DMS79 treated with DMSO at 0.1 percent for 48 hours (cell line): ENCODE measurements at places on chromosomes 5 and 9.

GRCh38 chr9:90147426-90147825 lies 495.2 kb downstream of the DIRAS2 start:
- no peak for DNase-seq

- DNase-seq: no peak
These were observed 187.7 kb upstream of the MPDZ start for GRCh38 chr9:13467157-13467556.

DNA sequence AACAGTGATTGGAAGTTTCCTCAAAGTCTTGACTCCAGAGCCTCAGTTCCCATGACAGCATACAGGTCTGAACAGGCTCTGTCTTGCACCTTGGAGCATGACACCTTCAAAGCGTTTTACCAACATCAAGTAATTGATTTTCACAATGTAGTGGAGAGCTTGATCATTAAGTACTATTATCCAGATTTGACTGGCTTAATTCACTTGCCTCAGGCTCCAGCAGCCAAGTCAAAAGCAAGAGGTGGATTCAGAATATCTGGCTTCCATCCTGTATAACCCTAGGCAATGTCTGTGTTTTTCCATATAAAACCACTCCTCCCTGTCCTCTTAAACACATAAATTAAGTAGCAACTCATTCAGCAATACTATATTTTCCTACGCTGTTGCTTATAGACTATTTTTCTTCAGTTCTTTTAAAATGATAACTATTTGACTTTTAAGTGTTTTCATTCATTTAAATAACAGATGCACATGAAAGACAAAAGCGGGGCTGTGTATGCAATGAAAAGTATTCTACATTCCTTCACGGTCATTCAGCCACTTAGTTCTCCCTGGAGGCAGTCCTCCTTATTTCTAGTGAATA lies 150.8 kb upstream of the RANBP3L start:
- DNase-seq: peak; percentile 2

DNA sequence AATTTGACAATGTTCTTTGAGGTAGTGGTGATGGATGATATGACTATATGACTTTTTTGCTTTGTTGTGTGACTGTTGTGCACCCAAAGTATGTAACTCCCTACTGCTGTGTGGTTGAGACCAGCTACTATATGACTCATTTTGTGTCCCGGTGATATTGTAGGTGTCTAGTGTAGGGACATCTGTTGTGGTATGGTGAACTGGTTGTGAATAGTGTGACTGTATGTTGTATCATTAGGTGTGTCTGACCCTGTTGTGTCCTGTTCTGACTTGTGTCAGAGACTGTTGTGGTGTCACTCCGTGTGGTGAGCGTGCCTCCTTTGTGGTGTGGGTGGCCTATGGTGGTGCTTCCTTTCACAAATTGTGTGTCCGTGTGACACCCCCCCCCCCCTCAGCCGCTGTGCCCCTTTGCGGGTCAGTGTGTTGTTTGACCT lies 11.2 kb upstream of the CXXC5 start:
- no peak for DNase-seq

- no peak for DNase-seq
These were observed 716.3 kb downstream of the BRINP1 start for GRCh38 chr9:118652912-118653311.

DNA sequence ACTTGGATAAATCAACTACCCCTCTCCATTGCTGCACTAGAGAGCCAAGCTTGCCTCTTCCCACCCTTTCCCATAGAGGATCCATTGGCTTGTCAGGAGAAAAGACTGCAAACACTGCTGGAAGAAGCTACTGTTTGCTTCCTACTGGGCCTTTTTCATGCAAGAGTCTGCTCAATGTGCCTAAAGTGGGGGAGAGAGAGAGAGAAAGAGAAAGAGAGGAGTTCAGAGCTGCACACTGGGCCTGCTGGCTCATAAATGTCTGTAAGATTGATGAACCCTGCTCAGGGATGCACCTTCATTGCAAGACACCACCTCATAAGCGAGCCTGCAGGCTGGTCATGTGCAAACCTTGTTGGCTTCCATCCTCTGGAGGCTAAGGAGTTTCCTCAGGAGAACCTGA lies 269.4 kb downstream of the ZNF608 start:
- DNase-seq: no peak

DNA sequence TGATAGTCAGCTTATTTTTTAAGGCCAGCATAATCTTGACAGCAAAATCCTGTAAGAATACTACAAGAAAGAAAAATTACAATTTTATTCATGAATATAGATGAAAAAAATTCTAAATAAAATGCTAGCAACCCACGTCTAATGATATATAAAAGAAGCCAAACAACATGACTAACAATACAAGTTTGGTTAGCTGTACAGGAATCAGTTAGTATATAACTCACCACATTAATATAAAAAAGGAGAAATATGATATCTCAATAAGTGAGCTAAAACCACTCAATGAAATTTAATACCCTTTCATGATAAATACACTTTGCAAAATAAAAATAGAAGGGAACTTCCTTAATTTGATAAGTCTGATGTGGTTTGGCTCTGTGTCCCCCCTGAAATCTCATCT lies 139.7 kb upstream of the MAN2A1 start:
- no peak for DNase-seq

- no peak for DNase-seq
These were observed 33.6 kb downstream of the IRF1 start for GRCh38 chr5:132456987-132457361.

DNA sequence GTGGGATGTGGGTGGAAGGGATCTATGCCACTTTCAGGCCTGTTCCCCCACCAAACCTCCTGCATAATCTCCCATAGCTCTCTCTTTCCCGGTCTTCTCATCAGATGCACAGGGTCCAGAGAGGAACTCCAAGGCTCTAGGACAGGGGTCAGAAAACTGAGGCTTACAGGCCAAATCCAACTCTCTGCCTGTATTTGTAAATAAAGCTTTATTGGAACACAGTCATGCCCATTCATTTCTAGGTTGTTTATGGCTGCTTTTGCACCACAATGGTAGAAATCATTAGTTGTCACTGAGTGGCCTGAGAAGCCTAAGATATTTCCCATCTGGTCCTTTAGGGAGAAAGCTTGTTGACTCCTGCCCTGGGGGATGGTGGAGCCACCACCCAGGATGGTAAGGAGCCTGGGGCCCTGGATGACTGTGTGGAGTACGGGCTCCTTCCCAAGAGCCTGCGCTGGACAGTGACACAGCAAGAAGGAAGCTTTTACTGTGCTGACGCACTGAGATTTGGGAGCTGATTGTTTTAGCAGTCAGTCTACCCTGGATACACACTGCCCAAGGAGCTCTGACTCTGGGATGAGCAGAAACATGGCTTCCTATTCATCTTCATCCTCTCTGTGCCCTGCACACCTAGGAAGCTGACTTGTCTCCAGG lies 64.0 kb upstream of the RAPGEF1 start:
- DNase-seq: no peak

- no peak for DNase-seq
These were observed 46.8 kb upstream of the SARDH start for GRCh38 chr9:133784731-133785561.

- no peak for DNase-seq
These were observed 8.1 kb upstream of the COL5A1 start for GRCh38 chr9:134633362-134634142.

DNA sequence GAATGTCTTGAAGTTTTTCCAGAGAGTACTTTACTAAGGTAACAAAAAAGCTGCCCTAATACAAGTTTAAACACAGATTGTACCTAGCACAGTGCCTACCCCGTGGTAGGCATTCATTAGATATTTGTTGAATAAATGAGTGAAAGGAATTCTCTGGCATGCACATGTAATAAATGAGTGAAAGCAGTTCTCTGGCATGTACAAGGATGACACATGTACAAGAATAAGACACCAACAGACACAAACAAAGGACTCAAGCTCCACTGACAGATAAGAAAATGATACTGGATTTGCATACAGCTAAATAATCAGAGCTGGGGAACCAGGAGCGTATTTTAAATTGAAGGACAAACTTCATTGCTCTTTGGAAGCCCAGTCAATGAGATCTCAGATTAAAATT lies 535.8 kb downstream of the EFNA5 start:
- no peak for DNase-seq

DNA sequence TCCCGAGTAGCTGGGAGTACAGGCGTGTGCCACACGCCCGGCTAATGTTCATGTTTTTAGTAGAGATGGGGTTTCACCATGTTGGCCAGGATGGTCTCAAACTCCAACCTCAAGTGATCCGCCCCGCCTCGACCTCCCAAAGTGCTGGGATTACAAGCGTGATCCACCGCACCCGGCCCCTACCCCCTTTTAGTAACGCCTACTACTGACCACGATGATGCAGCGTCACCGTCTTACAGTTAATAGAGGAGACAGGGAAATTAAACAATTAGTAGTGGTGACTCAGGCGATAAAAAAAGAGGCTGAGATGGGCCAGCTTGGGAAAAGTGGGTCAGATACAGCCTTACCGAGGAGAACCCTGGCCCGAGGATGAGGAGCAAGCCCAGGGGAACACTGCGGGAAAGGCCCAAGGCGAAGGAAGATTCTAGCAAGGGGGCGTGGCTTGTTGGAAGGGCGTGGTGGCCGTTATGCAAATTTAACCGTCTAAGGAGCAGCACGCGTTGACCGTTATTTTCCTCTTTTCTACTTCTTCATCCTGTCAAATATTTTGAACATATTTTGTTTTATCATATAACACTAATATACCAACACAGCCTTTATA lies 1.6 kb upstream of the SETX start:
- no peak for DNase-seq

GRCh38 chr9:32468740-32469139 lies 57.3 kb downstream of the RIGI start:
- no peak for DNase-seq

GRCh38 chr9:114954956-114955582 lies 24.7 kb upstream of the TNFSF8 start:
- DNase-seq: peak; percentile 54

DNA sequence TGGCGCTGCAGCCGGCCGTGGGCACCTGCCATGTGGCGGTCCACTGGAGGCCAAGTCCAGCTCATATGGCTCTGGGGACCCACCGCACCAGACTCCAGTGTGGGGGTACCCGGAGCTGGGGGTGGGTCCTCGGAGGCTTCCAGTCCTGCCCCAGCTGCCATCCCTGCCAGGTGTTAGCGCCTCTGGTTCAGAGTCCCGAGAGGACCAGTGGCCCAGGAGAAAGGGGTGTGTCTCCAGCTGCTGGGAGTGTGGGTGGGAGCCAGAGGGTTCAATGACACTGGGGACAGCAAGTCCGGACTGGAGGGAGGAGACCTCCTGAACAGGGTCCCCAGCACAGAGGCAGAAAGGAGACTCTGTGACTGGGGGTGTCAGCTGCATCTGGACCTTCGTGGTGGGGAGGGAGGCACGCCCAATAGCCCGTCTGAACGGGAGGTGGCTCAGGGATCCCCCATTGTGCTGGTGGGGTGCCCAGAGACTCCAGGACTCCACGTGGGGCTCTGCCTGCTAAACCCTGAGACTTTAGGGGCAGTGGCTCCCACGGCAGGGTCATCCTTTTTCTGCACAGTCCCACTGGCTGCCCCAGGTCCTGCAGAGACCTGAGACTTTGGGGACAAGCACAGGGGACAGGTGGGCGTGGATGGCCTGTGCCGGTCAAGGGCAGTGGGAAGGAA lies 2.4 kb upstream of the AHRR start:
- no peak for DNase-seq

- no peak for DNase-seq
These were observed 245.1 kb downstream of the FSTL4 start for GRCh38 chr5:133367071-133367786.

- no peak for DNase-seq
These were observed 21.9 kb downstream of the PTBP3 start for GRCh38 chr9:112311497-112311896.

DNA sequence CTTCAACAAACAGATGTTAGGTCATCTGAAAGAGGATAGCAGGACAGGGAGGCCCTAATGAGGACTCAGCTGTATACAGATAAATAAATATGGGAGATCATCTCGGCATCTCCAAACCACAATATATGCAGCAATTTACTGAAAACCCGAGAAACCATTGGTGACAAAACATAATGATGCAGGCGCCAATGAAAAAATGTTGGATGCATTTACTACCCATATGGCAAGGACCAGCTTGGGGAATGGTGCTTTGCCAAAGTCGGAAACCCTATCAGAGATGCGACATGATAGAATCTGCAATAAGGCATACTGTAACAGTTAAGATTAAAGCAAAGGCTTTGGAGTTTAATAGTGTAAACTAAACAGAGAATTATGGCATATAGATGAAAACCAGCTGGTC lies 92.0 kb downstream of the SNCAIP start:
- DNase-seq: no peak

- no peak for DNase-seq
These were observed 96.3 kb downstream of the UNC13B start for GRCh38 chr9:35257986-35258659.

DNA sequence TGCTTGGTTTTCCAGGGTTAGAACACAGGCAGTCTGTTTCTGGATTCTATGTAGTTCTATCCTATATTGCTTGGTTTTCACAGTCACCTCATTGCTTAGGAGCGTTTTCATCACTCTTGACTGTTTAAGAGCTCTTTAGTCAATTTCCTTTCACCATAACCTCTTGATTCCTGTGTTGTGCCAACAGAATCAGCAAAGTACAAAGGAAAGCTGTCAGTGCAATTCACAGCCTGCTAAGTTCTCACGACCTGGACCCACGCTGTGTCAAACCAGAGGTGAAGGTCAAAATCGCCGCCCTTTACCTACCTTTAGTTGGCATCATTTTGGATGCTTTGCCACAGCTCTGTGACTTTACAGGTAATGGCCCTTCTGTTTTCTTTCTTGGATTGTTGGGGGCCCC lies 199.9 kb downstream of the DOCK8 start:
- no peak for DNase-seq

GRCh38 chr5:100634937-100635534 lies 99.9 kb downstream of the FAM174A start:
- DNase-seq: no peak

GRCh38 chr5:155689406-155689805 lies 637.6 kb upstream of the SGCD start:
- DNase-seq: peak; percentile 29

DNA sequence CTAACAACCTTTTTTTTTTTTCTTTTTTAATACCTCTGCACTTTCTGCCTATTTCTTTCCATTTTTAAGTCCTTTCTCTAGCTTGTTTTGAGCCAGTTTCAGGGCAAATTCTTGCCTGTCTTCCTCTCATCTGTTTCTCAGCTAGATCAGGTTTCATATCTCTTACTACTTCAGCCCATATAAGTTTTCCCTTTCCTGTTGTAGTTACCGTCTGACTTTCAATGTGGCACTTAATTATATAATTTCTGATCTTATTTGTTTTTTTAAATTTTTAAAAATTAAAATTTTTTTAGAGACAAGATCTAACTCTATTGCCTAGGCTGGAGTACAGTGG lies 104.7 kb upstream of the ELL2 start:
- no peak for DNase-seq

DNA sequence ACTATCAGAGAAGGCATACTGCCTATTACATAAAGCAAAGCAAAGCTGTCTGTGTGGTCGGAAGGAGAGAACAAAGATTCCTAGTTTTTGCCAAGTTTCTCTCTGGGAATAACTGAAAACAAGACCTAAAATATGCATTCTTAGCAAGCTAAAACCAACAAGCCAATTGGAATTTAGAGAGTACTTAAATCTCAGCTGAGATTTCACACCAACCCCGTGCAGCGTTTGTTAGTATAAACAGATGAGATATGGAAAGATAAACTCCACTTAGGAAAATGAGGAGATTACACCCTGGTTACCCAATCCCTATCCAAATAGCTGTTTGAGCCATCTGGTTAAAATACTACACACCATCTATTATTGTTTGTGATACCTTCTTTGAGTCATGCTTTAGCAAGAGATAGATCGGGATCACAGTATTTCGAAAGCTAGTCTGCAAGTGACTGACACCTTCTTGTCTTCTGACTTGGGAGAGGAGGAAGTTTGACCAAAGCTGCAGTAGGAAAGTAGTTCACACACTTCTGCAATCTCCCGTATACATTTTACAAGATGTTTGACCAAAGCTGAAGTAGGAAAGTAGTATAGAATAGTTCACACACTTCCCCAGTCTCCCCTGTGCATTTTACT lies 18.2 kb downstream of the FAF2 start:
- no peak for DNase-seq
